NCI-H1092 treated with DMSO at 0.1 percent for 48 hours (cell line): ENCODE measurements at places on chromosomes 1 and 21.

DNA sequence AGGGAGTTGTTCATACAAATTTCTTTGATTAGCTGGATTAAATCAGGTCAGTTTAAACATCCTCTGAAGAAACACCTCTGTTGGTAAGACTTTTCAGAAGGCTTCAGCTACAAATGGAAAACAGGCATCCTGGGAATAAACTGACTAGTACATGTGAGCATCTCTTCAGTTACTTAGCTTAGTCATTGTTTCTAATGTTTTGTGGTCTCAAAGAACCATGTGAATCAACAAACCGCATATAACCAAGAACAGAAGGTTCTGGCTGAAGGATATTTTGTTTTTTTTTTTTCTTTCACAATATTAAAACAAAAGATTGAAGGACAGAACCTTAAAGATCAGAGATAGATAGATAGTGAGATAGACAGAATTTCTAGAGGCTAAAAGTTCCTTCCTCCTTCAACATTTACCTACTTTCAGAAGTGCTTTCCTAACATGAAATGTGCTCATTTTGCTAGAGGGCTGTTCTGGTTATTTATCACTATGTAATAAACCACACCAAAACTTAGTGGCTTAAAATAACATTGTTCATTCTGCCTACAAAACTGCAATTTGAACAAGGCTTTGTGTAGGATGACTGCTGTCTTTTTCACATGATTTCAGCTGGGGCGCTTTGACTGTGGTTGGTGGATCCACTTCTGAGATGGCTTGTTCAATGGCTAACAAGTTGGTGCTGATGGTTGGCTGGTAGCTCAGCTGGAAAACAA lies 119.8 kb upstream of the PTGFR start:
- no peak for DNase-seq

- DNase-seq: no peak
These were observed 83.6 kb downstream of the ST6GALNAC3 start for GRCh38 chr1:76158126-76158525.

DNA sequence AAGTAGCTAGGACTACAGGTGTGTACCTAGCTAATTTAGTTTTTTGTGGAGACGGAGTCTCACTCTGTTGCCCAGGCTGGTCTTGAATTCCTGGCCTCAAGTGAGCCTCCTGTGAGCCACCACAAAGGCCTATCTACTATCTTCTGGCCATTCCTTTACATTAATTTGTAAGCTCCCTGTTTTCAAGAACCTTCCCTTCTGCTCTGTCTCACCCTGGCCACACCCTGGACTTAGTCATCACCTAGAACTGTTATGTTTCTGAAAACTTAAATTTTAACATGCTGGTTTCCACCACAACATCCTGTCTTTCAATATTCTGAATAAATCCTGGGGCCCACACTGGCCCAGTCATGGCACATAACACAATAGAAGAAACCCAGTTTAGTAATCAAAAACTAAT lies 4.9 kb upstream of the B4GALT3 start:
- no peak for DNase-seq

- no peak for DNase-seq
These were observed 191.5 kb downstream of the SIPA1L2 start for GRCh38 chr1:232438476-232438875.

DNA sequence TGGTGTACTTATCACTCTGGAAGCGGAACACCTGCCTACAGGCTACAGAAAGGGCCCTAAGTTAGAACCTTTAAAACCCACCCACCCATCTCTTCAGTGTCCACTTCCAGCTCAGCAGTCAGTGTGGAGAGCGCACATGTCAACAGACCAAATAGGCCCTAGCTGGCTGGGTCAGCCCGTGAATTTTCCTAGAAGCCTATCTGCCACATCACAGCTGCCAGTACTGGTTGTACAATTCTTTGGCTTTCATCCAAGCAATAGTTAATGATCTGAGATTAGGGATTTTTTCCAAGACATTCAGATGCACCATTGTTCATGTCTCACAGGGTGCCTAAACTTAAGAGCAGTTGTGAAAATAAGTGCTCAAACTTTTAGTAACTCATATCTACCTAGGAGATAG lies 197.1 kb downstream of the KCNK2 start:
- DNase-seq: no peak

- peak; percentile 91 for DNase-seq
These were observed 5.2 kb upstream of the VSIG8 start for GRCh38 chr1:159867664-159868026.

DNA sequence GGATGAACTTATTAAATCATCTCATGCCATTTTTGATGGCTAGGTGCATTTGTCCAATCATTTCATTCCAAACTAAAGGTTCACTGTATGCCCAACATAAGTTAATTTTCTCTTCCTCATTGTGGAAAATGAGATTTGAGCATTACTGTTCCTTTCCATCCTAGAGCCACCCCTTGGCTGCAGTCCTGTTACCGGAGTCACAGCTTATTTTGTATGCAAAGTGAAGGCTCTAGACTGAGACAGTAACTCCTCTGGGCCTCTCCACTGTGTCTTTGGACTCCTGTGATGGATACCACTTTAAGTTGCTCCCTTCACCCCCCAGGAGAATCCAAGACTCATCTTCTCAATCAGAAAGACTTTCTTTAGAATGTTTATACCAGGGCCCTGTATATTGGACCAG lies 59.7 kb downstream of the FGGY start:
- no peak for DNase-seq

- no peak for DNase-seq
These were observed 2.6 kb downstream of the NME7 start for GRCh38 chr1:169364948-169365347.

- DNase-seq: peak; percentile 60
These were observed 62.8 kb downstream of the NRIP1 start for GRCh38 chr21:15001857-15002606.

DNA sequence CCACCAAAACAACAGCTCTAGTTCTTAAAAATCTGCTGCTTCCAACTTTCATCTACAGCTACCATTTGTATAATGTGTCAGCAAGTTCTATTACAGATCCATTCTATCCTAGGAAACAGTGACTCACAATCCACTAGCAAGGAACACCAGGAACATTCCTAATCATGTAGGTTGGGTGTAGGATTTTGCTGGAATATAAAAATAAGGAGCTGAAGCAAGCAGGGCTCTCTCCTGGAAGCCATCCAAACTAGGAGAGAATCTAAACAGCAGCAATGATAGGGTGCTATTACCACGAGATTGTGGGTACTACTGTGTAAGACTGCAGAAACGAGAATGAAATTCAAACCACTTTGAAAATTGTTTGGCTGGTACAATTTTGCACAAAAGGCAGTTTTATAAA lies 135.0 kb downstream of the PTPN14 start:
- no peak for DNase-seq

DNA sequence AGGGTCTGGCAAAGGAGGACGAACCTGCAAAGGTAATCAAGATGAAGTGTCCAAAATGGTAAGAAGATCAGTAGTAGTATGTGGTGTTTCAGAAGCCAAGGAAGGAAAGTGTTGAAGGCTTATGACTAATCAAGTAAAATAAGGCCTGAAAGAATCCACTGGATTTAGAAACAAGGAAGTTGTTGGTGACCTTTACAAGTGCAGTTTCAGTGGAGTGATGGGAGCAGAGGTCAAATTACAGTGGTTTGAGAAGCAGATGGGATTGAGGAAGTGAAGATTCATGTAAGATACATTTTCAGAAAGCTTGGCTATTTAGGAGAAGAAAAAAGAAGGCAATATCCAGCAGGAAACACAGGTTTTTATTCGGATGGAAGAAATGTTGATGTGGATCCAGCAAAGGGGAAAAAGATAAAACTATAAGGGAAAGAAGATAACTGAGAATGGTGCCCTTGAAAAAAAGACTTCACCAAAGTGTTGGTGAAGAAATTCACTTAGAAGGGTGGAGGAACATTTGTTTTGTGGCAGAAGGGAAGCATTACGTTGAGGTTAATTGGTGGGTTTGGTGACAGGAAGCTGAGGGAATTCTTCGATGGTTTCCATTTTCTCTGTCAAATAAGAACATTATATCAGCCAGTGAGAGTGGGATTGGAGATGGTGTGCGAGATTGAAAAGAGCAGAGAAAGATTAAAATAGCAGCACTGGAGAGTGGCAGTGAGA lies 2.1 kb downstream of the ARMH1 start:
- DNase-seq: no peak

DNA sequence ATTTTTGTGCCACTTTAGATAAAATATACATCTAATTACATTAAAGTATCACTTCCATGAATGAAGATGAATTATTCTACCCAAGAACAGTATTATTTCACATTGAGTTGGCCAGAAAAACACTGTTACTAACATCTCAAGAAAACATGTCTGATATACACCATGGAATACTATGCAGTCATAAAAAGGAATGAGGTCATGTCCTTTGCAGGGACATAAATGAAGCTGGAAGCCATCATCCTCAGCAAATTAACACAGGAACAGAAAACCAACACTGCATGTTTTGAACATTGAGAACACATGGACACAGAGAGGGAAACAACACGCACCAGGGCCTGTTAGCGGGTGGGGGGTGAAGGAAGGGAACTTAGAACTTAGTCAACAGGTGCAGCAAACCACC lies 69.0 kb downstream of the TESK2 start:
- DNase-seq: no peak

GRCh38 chr1:93587354-93587753 lies 94.3 kb downstream of the BCAR3 start:
- no peak for DNase-seq

DNA sequence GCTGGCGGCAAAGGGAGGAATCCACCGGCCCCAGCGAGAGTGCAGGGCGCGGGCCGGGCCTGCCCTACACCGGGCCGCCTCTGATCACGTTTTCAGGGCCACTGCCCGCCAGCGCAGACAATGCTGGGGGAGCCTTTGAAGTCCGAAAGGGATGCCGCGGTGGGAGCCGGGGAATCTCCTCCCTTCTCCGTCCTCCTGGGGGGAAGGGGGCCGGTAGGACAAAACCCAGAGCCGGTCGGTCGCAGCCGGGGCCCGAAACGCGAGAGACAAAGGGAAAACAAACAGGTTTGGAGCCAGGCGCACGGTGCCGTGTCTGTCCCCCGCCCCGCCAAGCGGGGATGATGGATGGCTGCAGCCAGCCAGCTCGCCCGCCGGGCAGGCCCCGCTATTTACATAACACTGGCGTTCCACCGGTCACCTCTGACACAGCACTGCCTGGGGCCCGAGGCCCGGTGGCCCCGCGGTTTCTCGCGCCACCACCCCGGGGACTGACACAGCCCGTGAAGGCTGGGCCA lies 92.0 kb downstream of the CASZ1 start:
- DNase-seq: no peak

DNA sequence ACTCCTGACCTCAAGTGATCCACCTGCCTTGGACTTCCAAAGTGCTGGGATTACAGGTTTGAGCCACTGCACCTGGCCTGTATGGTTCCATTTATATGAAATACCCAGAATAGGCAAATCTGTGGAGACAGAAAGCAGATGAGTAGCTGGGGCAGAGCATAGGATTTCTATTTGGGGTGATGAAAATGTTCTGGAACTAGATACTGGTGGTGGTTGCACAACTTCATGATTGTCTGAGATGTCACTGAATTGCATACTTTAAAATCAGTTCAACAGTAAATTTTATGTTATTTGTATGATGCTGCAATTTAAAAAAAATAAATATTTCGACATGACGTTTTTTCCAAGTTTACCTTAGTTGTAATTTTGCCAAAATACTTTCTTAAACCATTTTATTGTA lies 23.9 kb downstream of the ITSN1 start:
- no peak for DNase-seq

DNA sequence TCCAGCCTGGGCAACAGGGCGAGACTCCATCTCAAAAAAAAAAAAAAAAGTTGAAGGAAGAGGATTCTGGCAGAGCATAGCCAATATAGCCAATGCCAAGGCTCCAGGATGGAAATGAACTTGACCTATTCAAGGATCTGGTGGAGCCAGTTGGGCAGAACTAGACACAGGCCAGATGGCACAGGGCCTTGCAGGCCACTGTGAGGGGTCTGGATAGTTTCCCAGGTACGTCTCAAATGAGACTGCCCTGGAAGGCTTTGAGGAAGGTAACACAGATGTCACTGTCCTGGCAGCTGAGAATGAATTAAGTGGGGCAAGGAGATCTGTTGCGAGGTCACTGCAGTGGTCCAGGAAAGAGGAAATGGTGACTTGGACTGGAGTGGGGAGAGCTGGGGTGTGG lies 12.0 kb upstream of the ARHGEF19 start:
- no peak for DNase-seq

DNA sequence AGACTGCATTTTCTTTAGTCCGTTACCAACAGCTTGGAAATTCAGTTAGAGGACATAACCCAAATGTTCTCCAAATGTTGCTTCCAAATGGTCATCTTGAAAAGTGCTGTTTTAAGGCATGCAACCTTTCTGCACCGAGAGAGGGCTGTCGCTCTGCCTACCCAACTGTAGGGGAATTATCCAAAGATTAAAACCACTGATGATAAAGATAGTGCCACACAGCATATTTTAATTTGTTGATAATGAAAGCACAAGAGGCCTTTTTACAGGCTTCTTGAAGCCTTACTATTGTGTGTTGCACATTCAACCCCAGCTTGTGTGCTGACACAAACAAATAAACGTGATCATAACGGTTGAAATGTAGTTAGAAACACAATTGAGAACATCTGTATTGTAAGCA lies 121.5 kb downstream of the LMO4 start:
- no peak for DNase-seq

GRCh38 chr1:84247425-84248220 lies 53.9 kb upstream of the SAMD13 start:
- DNase-seq: no peak

DNA sequence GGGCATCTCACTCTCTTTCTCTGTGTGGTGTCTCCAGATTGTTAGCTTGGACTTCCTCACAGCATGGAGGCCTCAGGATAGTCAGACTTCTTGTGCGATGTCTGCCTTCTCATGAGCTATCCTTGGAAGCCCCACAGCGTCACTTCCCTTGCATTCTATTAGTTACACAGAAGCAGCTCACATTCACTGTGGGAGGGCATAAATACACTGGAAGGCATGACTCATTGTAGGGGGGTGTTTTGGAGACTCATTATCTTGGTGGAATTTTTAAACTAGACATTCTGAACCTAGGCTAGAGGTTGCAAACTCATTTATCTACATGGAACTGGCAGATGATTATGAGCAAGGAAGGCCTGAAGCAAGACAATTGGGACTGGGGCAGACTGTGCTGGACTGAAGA lies 21.4 kb upstream of the FASLG start:
- no peak for DNase-seq
